ENCODE measurements at places on chromosomes 3 and 15.

DNA sequence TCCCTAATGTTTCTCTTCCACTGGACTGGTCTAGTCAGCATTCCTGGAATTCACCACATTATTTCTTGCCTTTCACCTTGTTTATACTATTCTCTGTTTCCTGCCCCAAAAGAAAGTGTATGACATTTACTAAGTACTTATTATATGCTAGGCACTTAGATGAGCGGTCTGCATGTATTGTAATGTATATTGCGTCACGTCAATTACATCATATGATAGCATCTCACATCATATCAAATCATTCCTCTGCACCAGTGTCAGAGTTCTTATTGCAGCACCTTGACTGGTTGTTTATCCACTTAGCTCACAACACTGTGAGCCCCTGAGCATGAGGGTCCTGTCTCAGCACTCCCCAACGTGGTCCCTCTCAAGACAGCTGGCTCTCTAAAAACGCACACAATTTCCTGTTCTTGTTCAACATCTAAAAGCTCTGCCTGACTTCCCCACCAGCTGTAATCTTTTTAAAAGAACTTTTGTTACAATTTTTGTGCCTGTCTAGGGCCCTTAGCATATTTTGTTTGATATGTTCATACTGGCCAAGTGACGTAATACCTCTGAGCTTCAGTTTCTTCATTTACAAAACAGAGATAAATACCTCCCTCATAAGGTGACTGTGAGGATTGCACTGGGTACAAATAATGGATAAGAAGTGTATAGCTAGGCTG is 58.8 kb downstream of the ARHGAP31 start:
- peaks cover 24% of the 10 kb centered on the region for H3K4me1 ChIP-seq
- no peaks in the 10 kb centered on the region for H3K36me3 ChIP-seq
- no peak overlapping the region for H3K4me3 ChIP-seq
- peak; percentile 27 for DNase-seq
- H3K27ac ChIP-seq, result no peak overlapping the region

DNA sequence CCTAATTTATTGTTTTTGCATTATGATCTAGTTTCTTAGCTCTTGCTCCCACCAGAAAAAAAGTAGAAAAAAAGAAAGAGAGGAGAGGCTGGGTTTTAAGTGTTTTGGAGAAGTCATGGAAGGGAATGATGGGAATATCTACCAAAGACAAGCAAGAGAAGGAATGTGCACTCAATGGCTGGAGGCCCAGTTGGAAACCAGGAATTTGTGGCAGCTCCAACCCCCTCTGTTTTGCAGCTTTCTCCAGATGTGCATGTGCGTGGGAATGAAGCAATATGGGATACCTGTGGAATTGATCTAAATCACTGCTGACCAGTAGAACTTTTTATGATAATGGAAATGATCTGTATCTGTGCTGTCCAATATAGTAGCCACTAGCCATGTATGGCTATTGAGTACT is 27.1 kb downstream of the EIF2AK4 start:
- H3K27me3 ChIP-seq, result no peaks in the 10 kb centered on the region
- DNase-seq, result no peak
- no peak overlapping the region for H3K27ac ChIP-seq
- peaks cover 2% of the 10 kb centered on the region for H3K4me1 ChIP-seq

- H3K4me1 ChIP-seq, result no peaks in the 10 kb centered on the region
- no peaks in the 10 kb centered on the region for H3K36me3 ChIP-seq
- H3K27me3 ChIP-seq, result peaks cover 3% of the 10 kb centered on the region
- H3K4me3 ChIP-seq, result no peak overlapping the region
Measured at GRCh38 chr3:52020796-52021195, 25.1 kb upstream of the RPL29 start.

DNA sequence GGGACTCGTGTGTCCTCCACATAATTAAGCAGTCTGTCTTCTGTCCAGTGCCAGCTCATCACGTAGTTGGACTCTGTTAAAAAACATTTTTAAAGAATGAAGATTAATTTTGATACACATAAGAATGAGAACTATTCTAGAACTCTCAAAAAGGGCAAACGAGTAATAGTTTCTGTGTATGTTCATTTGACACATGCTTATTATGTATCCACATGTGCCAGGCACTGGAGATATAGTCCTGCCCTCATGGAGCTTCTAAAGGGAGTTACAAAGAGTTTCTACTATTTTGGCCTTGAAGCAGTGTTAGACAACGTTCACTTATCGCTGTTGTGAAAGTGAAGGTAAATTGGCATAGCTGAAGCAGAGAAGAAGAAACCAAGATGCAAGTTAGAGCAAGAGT is 326.7 kb upstream of the CTDSPL start:
- DNase-seq, result no peak
- H3K4me1 ChIP-seq, result peaks cover 11% of the 10 kb centered on the region
- no peak overlapping the region for H3K4me3 ChIP-seq
- H3K27ac ChIP-seq, result no peak overlapping the region
- H3K27me3 ChIP-seq, result peaks cover 3% of the 10 kb centered on the region

GRCh38 chr15:79299841-79300235 is 11.1 kb upstream of the TMED3 start:
- H3K36me3 ChIP-seq, result no peaks in the 10 kb centered on the region
- no peaks in the 10 kb centered on the region for H3K4me1 ChIP-seq
- H3K27me3 ChIP-seq, result peaks cover 45% of the 10 kb centered on the region
- H3K27ac ChIP-seq, result no peak overlapping the region

- no peaks in the 10 kb centered on the region for H3K27me3 ChIP-seq
- H3K36me3 ChIP-seq, result peaks cover 17% of the 10 kb centered on the region
- no peak overlapping the region for H3K4me3 ChIP-seq
Measured at GRCh38 chr3:112117415-112117814, 15.6 kb downstream of the GCSAM start.

DNA sequence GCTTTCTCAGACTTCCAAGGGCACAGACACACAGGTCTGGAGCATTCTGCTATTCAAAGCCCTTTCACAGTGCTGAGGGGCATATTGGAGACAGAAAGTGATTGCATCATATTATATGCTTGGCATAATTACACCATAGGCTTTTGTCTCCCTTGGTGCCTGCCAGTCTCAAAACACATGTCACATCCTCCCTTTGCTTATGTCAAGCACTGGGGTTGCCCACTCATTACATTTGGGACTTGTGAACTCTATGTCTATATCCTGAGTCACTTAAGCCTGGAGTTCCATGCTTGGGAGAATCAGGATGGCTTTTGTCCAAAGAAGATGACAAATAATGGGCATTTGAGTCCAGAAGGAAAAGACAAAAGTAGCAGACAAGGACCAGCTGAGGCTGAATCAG is 12.3 kb upstream of the PDZRN3 start:
- no peak overlapping the region for H3K4me3 ChIP-seq
- H3K4me1 ChIP-seq, result no peaks in the 10 kb centered on the region
- DNase-seq, result no peak
- H3K27me3 ChIP-seq, result no peaks in the 10 kb centered on the region
- no peak overlapping the region for H3K27ac ChIP-seq

DNA sequence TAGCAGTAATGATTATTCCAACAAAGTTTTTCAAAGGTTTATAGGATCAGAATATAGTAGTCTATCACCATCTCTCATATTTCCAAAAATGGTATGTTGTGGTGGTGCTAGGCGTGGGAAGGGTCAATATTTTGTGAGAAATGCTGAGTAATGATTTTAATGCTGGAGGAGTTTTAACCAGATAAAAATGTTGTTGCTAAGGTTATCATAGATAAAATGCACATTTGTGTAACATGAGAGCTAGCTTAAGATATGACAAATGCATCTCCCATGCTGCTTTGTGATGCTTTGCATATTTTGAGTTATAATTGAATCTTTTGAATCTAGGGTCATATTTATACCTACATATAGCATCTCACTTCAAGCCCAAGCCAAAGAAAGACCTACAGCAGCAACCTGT is 103.9 kb upstream of the ROBO1 start:
- no peaks in the 10 kb centered on the region for H3K27me3 ChIP-seq
- H3K27ac ChIP-seq, result no peak overlapping the region
- DNase-seq, result no peak
- H3K4me1 ChIP-seq, result no peaks in the 10 kb centered on the region
- H3K4me3 ChIP-seq, result no peak overlapping the region

DNA sequence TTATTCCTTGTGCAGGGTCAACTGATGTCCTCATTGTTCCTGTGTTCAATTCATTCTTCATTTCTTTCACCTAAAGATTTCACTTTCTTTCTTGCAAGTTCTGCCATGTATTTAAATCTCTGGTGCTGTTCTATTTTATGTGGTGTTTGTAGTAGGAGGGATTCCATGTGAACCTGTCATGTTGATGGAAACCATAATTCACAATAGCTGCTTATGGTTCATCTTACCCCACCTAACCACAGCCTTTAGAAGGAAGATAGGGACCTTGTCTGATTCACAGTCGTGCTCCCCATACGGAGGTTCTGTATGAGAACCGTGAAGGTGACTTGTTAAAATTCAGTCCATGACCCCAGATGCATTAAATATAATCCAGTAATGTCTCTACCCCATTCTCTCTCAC is 21.9 kb downstream of the SLCO2A1 start:
- DNase-seq, result no peak
- H3K4me1 ChIP-seq, result no peaks in the 10 kb centered on the region
- no peaks in the 10 kb centered on the region for H3K36me3 ChIP-seq
- H3K4me3 ChIP-seq, result no peak overlapping the region
- H3K27ac ChIP-seq, result no peak overlapping the region
- H3K27me3 ChIP-seq, result peaks cover 6% of the 10 kb centered on the region

DNA sequence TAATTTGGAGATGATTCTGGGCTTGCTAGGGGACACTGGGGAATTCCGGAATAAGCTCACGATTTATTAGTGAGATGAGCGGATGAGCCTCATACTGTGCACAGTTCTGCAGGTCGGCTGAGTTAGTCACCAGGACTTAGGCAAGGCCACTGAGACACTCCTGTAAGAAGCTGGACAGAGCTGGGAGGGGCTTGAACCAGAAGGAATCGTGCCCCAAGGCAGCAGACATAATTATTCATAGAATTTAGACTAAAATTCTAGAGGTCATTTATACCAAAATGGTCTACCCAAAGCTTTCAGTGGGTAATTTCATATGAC is 121.4 kb downstream of the VGLL4 start:
- no peak for DNase-seq
- H3K4me1 ChIP-seq, result no peaks in the 10 kb centered on the region
- H3K4me3 ChIP-seq, result no peak overlapping the region

GRCh38 chr3:18401300-18401961 is 23.7 kb downstream of the SATB1 start:
- H3K4me1 ChIP-seq, result peaks cover 89% of the 10 kb centered on the region
- peak overlapping the region; percentile 44 for H3K4me3 ChIP-seq
- H3K27ac ChIP-seq, result peak overlapping the region; percentile 71
- DNase-seq, result no peak

DNA sequence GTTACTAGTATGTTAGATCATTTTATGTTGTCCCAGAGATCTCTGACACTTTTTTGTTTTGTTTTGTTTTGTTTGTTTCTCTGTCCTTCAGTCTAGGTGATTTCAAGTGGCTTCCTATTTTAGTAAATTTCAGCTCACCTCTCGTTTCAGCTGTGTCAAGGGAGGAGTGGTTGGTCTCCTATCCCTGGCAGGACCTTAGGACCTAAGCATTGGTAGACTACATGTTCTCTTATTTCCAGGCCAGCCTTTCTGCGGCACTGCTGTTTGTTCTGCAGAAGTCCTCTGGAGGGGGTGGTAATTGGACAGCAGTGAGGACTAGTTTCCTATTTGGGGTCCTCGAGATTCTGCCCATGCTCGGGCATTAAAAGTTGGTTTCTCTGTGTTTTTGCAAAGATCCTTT is 31.8 kb downstream of the MGA start:
- peak overlapping the region; percentile 2 for H3K4me3 ChIP-seq
- H3K27me3 ChIP-seq, result no peaks in the 10 kb centered on the region
- peaks cover 11% of the 10 kb centered on the region for H3K36me3 ChIP-seq
- peak overlapping the region; percentile 40 for H3K27ac ChIP-seq
- H3K4me1 ChIP-seq, result peaks cover 53% of the 10 kb centered on the region

GRCh38 chr3:129016356-129016719 is 15.2 kb downstream of the EFCC1 start:
- H3K27me3 ChIP-seq, result no peaks in the 10 kb centered on the region
- H3K27ac ChIP-seq, result peak overlapping the region; percentile 91

DNA sequence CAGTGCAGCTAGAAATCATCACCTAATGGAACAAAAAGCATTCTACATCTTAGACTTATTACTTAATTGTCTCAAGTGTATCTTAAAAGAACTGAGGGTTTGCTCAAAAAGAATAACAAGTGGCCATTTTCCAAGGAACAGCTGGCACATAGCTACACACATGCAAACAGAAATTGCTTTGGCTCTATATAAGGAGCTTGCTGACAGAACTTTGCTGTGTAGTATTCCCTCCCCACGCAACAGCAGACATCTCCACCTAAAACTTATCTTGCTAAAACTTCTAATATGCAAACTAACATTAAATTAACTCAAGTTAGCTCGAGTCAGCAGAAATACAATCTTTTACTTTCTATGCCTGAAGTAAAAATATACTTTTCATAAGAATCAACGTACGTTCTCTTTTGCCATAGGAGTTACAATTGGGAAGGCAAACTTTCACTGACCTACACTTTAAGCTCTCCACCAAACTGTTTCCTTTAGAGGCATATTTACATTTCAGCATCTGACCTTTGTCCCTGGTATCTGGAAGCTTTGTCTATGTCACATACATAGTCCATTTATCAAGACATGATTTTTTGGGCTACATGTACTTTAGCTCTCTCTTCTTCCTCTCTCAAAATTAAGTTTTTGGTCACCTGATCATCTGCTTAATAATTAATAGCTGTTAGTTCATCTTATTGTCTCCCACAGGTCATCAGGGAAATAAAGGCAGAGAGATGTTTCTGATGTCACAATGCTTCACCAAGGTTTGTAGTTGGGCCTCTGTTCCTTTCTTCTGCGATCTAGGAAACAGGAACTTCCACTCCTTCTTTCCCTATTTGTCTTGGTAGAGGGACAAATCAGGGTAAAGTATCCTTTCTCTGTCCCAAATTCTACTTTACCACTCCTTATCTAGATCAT is 163.4 kb upstream of the AGTR1 start:
- no peaks in the 10 kb centered on the region for H3K4me1 ChIP-seq
- H3K4me3 ChIP-seq, result no peak overlapping the region
- no peaks in the 10 kb centered on the region for H3K27me3 ChIP-seq
- no peak overlapping the region for H3K27ac ChIP-seq

- H3K27ac ChIP-seq, result no peak overlapping the region
- H3K4me1 ChIP-seq, result no peaks in the 10 kb centered on the region
- DNase-seq, result no peak
- H3K4me3 ChIP-seq, result no peak overlapping the region
- no peaks in the 10 kb centered on the region for H3K36me3 ChIP-seq
Measured at GRCh38 chr3:61448378-61448777, 113.0 kb upstream of the PTPRG start.

GRCh38 chr3:4724051-4724629 is 231.0 kb downstream of the ITPR1 start:
- H3K27me3 ChIP-seq, result no peaks in the 10 kb centered on the region
- H3K4me1 ChIP-seq, result peaks cover 68% of the 10 kb centered on the region
- peaks cover 55% of the 10 kb centered on the region for H3K36me3 ChIP-seq
- no peak for DNase-seq

DNA sequence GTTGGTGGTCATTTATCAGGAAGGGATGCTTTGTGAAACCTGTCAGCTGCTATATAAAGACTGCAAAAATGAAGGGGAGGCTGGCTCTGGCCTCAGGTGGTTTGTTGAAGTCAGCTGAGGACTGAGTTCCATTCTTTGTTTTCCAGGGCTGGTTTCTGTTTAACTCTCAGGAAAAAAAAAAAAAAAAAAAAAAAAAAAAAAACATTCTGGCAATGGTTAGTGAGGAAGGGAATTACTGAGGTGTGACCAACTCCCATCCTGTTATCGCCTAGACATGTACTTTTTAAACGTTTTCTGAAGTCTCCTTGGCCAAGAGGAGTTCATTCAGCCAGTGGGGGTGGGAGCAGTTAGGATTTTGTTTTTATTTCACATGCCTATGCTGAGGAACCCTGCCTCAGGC is 316.3 kb downstream of the OXSM start:
- no peaks in the 10 kb centered on the region for H3K4me1 ChIP-seq
- H3K4me3 ChIP-seq, result no peak overlapping the region
- no peak overlapping the region for H3K27ac ChIP-seq
- H3K27me3 ChIP-seq, result no peaks in the 10 kb centered on the region
- no peaks in the 10 kb centered on the region for H3K36me3 ChIP-seq

Data from activated CD8-positive, alpha-beta T cell treated with anti-CD3 and anti-CD28 coated beads, Interleukin-2, amount 10 ng/mL, durations not matched to agents 7 days and 5 days (primary cell).